ENCODE measurements at places on chromosomes 13 and 19. TPM values are rescaled to one million over a fixed set of nuclear protein-coding genes. Genes with fewer than 3 reads are reported as not detected.

DNA sequence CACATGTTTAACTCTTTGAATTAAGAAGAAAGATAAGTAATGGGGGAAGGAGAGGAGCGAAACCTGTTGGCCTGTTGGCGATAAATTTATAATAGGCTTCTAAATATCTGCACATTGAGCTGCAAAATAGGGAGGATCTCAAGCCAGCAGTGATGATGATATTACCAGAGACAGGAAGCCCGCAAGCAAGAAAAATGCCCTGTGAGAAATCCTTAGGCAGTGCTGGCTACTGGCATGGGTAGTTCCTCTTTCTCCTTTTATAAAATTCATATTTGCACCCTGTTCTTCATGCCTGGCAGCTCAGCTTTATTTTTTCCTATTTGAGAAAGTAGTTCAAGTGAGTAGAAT lies 858 bp upstream of the USP12 start:
- no peak for DNase-seq

DNA sequence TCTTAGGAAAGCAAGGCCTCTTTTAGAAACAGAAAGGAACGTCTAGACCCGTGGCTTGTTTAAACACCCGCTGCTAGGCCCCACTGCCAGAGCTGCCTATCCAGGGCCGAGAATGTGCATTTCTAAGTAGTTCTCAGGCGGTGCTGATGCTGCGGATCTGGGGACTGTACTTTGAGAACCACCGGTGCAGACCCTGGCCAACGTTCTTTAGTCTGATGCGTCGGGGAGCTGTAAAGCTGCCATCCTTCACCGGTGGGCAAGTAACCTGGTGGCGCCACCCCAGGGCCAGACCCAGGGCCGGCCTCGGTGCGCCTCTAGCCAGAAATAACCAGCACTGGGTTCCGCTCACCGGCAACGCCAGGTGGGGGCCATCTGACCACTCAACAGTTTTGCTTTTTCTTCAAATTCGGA lies 47.1 kb downstream of the TGDS start:
- DNase-seq = peak; percentile 53

- no peak for DNase-seq
These were observed 17.8 kb downstream of the TNFSF14 start for GRCh38 chr19:6651965-6652804.

GRCh38 chr13:86087244-86087643 lies 288.0 kb upstream of the SLITRK6 start:
- no peak for DNase-seq

DNA sequence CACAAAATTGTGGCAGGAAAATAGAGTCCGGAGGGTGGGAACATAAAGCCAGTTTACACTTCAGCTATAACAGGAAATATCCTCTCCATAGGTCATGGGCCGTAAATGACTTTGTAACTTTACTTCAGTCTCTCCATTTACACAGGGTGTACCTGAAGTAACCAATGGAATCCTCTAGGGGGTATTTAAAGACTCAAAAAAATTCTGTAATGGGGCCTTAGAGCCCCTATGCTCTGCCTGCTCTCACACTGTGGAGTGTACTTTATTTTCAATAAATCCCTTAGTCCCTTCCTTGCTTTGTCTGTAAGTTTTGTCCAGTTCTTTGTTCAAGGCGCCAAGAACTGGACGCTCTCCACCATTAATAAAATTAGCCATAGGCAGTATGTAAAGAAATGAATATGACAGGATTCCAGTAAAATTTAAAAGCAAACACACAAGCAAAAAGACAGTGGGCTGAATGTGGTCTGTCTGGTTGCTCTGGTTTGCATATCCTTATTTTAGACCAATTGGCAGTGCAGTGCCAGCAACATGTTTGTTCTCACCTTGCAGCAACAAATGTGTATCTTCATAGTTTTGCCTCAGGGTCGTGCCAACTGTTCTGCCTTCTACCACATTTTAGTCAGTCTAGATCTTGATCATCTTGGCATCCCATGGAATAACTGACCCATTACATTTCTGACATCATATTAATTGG lies 801.5 kb upstream of the SPRY2 start:
- DNase-seq = no peak

DNA sequence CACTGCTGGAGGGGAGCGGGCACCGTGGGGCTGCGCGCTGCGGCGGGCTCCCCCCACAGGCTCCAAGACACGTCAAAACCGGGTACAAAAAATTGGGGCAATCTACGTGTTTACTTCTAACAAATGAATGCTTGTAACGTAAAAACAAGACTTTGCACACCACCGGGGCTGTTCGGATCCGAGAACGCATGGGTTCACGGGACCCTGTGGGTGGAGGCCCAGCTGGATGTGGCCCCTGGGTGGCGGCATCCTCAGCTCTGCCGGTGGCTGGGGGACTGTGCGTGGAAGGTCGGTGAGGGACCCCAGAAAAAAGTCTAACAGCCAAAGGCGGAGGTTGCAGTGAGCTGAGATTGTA lies 10.3 kb upstream of the SLC7A10 start:
- no peak for DNase-seq

GRCh38 chr13:102642029-102642428 lies 45.2 kb downstream of the TPP2 start:
- no peak for DNase-seq

DNA sequence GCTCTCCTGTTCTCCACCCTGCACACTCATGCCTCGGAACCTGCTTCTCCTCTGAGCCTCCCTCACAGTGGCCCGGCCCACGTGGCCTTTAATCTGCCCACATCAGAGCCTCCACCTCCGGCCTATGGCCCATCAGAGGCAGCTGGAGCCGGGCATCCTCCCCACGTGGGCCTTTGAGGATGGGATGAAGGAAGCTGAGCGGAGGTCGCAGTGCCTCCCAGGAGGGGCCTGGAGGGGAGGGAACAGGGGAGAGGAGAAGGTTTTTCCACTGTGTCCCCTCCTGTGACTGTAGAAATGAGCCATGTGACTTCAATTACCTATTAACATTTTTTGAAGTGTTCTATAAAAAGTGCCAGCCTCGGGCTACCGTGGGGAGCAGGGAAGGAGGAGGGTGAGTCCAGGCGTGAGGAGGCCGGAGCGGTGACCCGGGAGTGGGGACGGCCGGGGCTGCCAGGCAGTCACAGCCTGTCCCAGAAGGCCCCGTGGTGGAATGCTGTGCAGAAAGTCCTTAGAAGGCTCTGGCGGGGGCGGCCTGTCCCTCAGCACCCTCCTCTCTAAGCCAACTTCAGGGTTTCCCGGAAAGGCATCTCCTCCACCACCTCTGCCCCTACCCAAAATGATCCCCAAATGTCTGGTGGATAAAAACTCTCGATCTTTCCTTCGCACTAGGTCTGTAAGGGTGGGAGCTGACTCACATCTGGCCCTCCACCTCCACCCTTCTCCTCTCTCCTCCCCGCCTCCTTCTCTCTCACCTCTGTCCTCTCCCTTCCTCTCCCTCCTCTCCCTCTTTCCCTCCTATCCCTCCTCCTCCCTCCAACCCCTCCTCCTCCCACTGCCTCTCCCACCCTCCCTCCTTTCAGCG lies 24.8 kb upstream of the SLC1A5 start:
- peak; percentile 32 for DNase-seq

GRCh38 chr19:52170863-52171320 lies 529 bp downstream of the ZNF836 start:
- DNase-seq = peak; percentile 41

DNA sequence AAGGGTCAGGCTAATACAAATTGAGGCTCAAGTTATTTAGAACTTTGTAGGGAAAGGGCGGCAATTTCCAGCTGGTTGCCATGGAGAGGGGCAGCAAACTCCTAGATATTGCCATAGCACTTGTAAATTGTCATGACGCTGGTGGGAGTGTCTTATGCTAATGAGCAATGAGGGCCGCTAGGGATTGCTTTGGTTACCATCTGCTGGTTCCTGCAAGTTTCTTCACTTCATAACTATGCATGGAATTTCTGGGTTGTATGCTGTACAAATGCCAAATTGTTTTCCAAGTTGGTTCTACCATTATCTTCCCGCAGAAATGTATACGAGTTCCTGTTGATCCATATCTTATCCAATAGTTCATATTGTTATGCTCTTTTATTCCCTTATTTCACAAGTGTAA lies 1339.4 kb downstream of the EFNB2 start:
- DNase-seq = no peak

GRCh38 chr13:109163037-109163379 lies 533.6 kb downstream of the MYO16 start:
- no peak for DNase-seq

DNA sequence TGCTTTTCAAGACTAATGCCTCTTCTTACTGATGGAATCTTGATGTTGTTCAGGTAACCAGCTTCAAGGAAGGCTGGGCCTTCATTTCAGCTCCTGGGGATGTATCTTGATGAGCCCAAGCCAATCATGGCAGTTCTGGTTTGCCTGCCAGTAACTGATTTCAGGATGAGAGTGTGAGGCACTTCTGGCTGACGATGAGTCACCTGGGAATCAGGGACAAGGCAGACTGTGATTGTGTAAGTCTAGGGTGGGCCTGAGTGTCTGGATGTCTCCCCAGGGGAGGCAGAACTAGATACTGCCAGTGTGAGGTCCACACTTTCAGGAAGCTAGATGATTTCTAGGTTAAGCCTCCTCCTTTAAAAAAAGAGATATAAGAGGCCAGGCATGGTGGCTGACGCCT lies 77.3 kb upstream of the KL start:
- no peak for DNase-seq

DNA sequence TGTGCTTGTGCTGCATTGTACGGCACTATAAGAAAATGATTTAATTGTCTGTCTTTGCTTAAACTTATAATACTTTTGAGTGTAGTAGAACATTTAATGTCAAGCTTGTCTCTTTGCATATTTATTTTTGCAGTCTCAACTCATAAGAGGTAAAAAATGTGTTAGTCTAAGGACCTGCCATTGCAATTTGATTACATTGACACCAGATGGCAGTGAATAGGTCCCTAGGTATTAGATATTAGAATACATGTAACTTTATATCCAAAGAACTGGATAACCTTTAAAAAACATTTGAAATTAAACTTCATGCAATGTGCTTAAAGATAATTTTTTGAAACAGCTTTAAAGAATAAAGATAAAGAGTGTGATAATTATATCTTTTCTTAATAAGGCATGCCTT lies 1421.3 kb downstream of the OLFM4 start:
- DNase-seq = no peak

The FAM216B gene
- 0.59 TPM for total RNA-seq

The SIGLEC12 gene
- 0.40 TPM for total RNA-seq

All from uterus (tissue), 4 donors.